Fibroblast of the aortic adventitia (primary cell): ENCODE measurements at places on chromosomes 5 and 9. TPM values are rescaled to one million over a fixed set of nuclear protein-coding genes. Genes with fewer than 3 reads are reported as not detected.

Gene RUFY1
- total RNA-seq = 53.0 and 143 TPM in 2 replicates

GRCh38 chr9:131366761-131367401 is 27.0 kb upstream of the PRRC2B start:
- peak; percentile 88 for DNase-seq

DNA sequence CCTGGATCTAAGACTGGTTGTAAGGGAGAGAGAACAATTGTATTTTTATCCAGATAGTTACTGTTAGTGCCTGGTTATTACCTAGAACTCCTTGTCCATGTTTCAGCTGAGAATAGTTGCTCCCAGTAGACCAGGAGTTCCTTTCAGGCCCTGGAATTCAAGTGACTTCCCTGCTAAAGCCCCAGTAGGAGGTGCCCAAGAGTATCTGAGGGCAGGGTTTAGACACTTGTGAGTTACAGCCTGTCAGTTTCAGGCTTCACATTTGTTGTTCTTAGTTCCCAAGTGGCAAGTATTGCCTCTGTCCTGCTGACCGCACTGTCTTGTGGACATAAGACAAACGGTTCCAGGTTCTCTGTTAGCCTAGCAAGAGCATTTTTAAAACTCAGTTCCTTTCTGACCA is 743.9 kb upstream of the SEMA6A start:
- DNase-seq = no peak

Gene ARL10
- total RNA-seq = 9.3 and 19.9 TPM in 2 replicates

DNA sequence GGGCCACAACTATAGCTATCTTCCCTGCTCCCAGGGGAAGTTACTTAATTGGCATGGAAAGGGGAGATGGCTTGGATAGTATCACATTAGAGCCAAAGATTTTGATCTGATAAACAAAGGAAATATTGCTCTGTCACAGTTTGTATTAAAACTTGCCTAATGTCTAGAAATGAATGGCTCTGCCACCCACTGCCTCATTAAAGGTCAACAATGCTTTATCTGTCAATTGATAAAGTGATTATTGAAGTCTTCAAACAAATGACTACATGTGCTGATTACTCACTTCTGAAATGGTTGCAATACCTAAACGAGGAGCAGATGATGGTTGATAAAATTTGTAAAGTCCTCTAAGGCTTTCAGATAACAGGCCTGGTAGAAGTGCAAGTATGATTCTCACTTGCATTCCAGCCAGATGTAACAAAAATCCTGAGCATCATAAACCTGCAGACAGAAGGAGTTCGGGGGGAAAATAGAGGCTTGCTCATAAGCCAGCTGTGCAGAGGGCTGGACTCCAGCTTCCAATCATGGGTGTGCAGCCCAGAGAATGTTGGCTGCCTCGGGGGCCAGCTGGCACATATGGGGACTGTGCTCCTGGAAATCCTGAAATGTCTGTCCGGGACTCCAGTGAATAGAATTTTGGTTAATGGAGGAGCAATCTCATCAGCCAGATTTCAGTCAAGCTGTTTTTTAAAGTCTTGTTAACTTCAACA is 200.5 kb upstream of the SLC27A6 start:
- peak; percentile 18 for DNase-seq

Gene ADRB2
- total RNA-seq = 0.16 and 3.6 TPM in 2 replicates

- peak; percentile 16 for DNase-seq
These were observed at the start of gene GTF3C4 for GRCh38 chr9:132670457-132671391. GTF3C4 (plus strand) TSS chr9:132670464; CDS start chr9:132670599, 135 bp downstream.

GRCh38 chr5:61493973-61494372 is 161.9 kb downstream of the ZSWIM6 start:
- DNase-seq = no peak

- peak; percentile 92 for DNase-seq
These were observed 10.0 kb downstream of the S1PR3 start for GRCh38 chr9:89000973-89001916.

Gene HMCN2
- not detected in 2 replicates for total RNA-seq

Gene FSD1L
- 5.2 and 7.0 TPM in 2 replicates for total RNA-seq

Gene ALDH1A1
- 8.8 and 65.4 TPM in 2 replicates for total RNA-seq

- no peak for DNase-seq
These were observed 94.4 kb upstream of the FSTL4 start for GRCh38 chr5:133706506-133707430.

GRCh38 chr5:58469896-58470295 is 10.0 kb upstream of the PLK2 start:
- no peak for DNase-seq

DNA sequence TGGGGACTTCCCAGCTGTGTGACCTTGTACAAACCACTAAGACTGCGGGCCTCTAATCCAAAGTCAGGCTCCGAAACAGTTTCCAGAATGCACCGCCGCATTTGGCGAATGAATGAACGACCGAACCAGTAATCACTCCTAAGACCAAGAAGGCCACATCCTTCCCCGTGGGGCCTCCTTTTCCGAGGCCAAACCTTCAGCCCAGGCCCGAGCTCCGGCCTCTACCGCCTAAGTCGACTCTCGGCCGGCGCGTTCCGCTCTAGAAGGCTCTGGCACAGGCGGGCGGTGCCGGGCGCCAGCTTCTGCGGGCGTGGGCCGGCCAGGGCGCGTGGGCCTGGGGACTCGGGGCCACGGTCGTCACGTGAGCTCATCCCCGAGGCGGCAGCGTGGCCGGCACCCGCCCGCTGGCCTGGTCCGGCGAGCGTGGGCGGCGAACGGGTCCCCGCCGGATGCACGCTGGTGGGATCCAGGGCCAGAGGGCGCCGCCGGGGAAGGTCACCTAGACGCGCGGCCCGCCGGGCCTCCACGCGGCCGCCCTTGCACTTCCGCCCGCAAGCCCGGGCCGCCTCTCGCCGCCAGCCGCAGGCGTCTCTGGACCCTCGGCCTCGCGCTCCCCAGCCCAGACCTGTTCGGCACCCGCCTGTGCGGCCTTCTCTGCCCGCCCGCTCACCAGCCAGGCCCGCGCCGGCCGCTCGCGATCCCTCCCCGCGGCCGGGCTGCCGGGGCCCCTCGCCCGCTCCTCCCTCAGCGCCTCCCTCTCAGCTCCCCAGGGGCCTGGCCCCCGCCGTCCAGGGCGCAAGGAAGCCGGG is 754 bp downstream of the VDAC1 start:
- peak; percentile 52 for DNase-seq

Gene SV2C
- 0.08 TPM in 1 of 2 replicates, not detected in the other for total RNA-seq

Gene IL5
- total RNA-seq = not detected in 2 replicates

DNA sequence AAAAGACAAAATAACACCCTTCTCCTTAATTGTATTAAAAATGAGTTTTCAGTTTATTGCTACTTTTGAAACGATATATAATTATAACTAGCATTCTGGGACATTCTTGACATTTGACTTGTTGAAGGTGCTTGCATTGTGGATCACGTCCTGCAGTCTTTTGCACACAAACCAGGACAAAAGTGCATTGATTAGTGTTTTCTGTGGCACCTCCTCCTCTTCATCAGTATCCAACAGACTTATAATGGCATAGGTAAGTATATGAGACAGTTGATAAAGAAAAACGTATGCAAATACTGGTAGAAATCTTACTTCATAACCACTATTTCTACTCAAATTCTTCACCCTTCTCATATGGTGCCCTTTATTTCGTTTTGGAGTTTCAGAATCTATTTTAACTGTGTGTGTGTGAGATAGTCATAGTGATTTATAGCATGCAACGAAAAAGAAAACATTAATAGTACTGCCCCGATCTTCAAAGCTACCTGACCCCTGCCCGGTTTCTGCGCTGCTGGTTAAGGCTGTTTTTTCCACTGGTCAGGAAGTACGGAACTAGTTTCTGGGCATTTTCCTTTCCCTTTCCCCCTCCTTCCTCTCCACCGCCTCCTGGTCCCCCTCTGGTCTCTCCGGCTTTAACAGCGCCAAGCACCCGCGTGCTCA is 639 bp upstream of the RASA1 start:
- DNase-seq = no peak

Gene PCDHGA3
- 1.1 and 4.4 TPM in 2 replicates for total RNA-seq

Gene HRCT1
- total RNA-seq = 0.81 TPM in 1 of 2 replicates, not detected in the other

Gene LHX3
- not detected in 2 replicates for total RNA-seq

Gene IRX1
- total RNA-seq = 7.9 and 8.0 TPM in 2 replicates

DNA sequence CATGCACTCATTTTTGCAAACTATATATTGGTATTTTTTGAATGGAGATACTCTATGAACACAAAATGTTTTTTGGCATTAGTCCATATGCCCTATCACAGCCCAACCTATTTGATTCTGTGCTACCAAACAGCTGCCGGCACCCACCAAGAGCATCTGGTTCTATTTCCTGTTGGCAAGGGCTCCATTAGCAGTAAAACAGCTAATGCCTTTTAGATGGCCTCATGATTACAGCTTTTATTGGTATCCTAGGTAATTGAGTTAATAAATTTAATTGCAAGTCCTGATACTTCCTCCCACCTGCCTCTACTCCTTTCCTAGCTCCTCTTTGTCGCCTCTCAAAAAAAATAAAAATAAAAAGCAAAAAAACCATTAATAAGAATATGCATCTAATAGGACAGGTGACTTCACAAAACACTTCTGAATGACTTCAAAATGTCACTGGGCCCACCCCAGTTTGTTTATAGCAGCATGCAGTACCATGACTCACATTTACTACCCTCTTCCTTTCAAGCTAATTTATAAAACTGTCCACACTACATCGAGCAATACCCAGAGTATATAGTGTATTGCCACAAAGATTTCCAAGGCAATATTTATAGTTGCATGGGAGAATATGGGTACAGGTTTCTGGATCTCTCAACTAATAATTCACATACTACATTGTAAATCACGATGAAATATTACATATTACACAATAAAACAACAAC is 620.4 kb downstream of the SLCO4C1 start:
- DNase-seq = no peak

GRCh38 chr5:82334856-82335255 is 56.7 kb upstream of the RPS23 start:
- peak; percentile 97 for DNase-seq

GRCh38 chr5:50975840-50976239 is 309.4 kb downstream of the PARP8 start:
- no peak for DNase-seq

GRCh38 chr9:135596211-135596610 is 34.7 kb downstream of the PAEP start:
- no peak for DNase-seq

Gene NMUR2
- total RNA-seq = not detected in 2 replicates

Gene XRCC4
- 27.7 and 36.5 TPM in 2 replicates for total RNA-seq

Gene FAM120AOS
- 44.6 and 60.5 TPM in 2 replicates for total RNA-seq

DNA sequence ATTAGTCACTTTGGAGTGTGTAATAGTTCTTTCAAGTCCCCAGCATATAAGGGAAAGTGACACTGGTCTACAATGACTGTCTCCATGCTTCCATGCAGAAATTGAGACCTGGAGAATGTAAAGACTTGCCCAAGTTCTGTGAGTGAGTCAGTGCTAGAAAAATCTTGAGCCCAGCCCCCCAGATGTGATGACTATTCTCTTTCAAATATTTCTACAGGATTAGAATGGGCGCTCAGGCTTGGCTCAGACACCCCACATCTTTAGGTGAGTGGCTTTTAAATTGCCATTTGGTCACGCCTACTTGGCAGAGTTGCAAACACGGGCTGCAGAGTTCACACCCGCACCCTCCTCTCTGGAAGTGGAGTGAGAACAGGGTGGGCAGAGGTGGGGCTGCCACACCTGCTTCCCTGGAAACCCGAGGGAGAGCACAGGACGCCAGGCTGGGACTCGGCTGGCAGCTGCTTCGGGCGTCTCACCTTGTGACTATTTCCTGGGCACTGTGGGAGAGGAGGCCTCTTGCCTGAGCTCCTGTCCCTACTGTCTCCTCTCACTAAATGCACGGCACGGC is 37.6 kb downstream of the ROPN1L start:
- peak; percentile 80 for DNase-seq

- peak; percentile 35 for DNase-seq
These were observed 21.9 kb downstream of the GSN start for GRCh38 chr9:121289772-121290370.

Gene IL4
- total RNA-seq = 0.36 TPM in 1 of 2 replicates, not detected in the other

GRCh38 chr5:135743181-135743580 is 91.3 kb upstream of the SLC25A48 start:
- no peak for DNase-seq

Gene GPR21
- 1.9 TPM in 1 of 2 replicates, not detected in the other for total RNA-seq
